MCF 10A (cell line): ENCODE measurements at places on chromosomes 12 and 14. TPM values are rescaled to one million over a fixed set of nuclear protein-coding genes. Genes with fewer than 3 reads are reported as not detected.

PKP2 gene
- 58.5 and 88.0 TPM in 2 replicates for total RNA-seq

GRCh38 chr14:90255871-90256270 lies 482 bp upstream of the PSMC1 start:
- no peak for DNase-seq

RBP5 gene
- not detected in 2 replicates for total RNA-seq

DNA sequence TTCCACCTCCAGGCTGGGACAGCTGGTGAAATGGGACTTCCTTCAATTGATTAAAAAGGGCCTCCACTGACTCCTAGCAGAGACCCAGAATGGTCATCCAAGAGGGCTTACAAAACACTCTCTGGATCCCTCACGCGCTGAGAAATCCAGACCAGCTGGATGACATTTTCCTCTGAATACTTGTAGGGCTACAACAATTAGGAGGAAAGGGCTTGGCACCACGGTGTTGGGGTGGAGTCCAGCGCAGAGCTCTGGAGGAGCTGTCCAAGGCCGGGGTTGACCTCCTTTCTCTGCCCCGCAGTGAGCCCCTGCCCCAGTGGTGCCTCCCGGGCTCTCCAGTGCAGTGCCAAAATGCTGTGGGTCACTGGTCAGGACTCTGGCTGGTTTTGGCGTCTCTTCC lies 189.0 kb upstream of the CCND2 start:
- no peak for DNase-seq

GRCh38 chr14:24673059-24673458 lies 39.1 kb upstream of the GZMB start:
- no peak for DNase-seq

DNA sequence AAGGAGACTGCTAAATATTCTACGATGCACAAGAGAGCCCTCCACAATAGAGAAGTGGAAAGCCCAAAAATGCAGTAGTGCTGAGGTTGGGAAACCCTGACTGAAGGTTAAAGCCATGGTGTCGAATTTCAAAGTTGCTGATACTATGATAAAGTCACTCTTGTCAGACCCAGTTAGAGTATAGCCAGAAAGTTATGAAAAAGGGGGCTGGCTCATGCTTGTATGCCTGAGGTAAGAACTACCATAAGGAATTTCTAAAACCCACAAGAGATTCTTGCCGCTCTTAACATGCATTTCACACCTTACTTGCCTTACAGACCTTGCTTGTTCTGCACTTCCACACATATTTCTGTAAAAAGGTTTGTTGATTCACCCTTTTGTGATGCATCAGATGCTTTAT lies 184.6 kb downstream of the SLC6A15 start:
- DNase-seq, result peak; percentile 26

DNA sequence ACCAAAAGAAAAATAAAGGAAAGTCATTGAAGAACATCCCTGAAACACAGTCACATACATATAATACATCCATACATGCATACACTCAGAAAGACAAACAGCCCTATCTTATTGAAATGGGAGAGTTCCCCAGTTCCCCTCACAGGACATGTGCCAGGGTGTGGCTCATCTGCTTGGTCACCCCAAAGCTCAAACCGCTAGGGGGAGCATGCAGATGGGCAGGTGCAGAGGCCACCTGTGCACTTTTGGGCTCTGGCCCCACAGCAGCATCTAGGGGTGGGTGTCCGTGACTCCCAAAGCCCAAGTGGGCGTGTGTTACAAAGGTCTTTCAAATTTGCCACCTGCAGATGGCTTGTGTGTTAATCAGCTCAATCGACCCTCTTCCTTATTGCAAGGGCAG lies 75.2 kb downstream of the CMAS start:
- DNase-seq, result peak; percentile 51

LTBR gene
- total RNA-seq, result 158 and 169 TPM in 2 replicates

SLC38A4 gene
- total RNA-seq, result 0.12 TPM in 1 of 2 replicates, not detected in the other

DNA sequence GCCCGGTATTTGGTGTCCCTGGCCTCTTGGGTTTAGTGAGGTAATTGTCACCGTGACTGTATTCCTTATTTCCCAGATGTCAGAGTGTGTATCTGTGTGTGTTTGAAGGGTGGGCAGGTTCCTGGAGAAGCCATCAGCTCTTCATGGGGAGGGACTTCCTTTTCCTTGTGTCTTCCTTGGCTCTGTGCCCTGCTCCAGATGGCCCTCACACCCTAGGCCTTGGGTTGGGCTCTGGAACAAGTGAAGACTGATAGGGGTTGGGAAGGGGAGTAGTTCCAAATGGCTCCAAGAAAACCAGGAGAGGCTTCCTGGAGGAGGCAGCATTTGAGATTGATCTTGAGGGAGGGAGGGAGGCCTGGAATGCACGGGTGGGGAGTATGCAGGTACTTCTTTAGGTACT lies 43.8 kb upstream of the PRIMA1 start:
- no peak for DNase-seq

- no peak for DNase-seq
These were observed 33.0 kb downstream of the RDH12 start for GRCh38 chr14:67734675-67735074.

DNA sequence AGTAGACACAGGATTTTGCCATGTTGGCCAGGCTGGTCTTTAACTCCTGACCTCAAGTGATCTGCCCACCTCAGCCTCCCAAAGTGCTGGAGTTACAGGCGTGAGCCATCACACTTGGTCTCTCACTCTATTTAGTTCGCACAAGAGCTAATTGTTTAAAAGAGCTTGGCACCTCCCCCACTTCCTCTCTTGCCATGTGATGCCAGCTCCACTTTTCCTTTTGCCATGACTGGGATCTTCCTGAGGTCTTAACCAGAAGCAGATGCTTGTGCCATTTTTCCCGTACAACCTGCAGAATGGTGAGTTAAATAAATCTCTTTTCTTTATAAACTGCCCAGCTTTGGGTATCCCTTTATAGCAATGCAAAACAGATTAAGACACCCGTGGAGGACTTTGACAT lies 200.1 kb upstream of the FRMD6 start:
- no peak for DNase-seq

SLC17A8 gene
- not detected in 2 replicates for total RNA-seq

PROX2 gene
- total RNA-seq, result not detected in 2 replicates

DNA sequence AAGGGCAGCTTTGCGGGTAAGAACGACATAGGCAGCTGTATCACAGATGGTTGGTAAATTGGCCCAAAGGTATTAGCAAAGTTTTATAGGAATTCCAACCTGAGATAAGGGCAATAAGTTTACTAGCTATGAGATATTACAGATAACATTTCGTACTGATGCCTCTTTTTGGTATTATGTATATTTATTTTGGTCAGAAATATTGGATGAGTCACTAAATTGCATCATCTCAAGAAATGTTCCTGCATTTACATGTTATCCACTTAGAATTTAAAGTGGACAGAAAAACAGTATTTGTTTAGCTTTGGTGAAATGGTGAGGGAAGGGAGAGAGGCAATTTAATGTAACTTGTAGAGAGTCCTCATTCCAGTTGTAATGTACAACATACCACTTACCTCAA lies 65.1 kb upstream of the PZP start:
- DNase-seq, result peak; percentile 51

- DNase-seq, result no peak
These were observed 14.8 kb upstream of the RIC8B start for GRCh38 chr12:106759526-106760183.

GRCh38 chr12:58995666-58996363 lies 75.5 kb upstream of the LRIG3 start:
- DNase-seq, result no peak

GRCh38 chr14:101406921-101407320 lies 154.4 kb upstream of the DIO3 start:
- no peak for DNase-seq

DNA sequence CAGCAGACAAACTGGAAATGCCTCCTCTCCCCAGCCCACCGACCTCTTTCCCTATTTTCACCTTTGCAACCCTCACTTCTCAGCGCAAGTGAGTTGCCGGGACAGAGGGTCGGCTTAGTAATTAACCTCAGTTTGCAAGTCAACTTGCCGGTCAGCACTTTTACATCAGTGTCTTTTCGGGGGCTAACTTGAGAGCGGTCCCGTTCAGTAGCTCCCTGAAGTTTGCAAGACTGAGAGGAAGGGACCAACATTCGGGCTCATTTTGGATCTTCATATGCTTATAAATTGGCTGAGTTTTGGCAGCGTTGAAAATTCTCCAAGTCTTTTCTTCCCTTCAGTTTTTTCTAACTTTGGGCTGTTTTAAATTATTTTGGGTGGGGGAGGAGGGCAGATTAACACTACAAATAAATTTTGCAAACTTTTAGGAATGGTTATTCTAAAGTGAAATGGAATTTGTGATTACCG lies 846 bp downstream of the BRMS1L start:
- no peak for DNase-seq

WDHD1 gene
- total RNA-seq, result 5.8 and 6.5 TPM in 2 replicates

SCFD1 gene
- 113 and 126 TPM in 2 replicates for total RNA-seq

- DNase-seq, result no peak
These were observed 38.6 kb downstream of the SYNE2 start for GRCh38 chr14:63891148-63891975.

DNA sequence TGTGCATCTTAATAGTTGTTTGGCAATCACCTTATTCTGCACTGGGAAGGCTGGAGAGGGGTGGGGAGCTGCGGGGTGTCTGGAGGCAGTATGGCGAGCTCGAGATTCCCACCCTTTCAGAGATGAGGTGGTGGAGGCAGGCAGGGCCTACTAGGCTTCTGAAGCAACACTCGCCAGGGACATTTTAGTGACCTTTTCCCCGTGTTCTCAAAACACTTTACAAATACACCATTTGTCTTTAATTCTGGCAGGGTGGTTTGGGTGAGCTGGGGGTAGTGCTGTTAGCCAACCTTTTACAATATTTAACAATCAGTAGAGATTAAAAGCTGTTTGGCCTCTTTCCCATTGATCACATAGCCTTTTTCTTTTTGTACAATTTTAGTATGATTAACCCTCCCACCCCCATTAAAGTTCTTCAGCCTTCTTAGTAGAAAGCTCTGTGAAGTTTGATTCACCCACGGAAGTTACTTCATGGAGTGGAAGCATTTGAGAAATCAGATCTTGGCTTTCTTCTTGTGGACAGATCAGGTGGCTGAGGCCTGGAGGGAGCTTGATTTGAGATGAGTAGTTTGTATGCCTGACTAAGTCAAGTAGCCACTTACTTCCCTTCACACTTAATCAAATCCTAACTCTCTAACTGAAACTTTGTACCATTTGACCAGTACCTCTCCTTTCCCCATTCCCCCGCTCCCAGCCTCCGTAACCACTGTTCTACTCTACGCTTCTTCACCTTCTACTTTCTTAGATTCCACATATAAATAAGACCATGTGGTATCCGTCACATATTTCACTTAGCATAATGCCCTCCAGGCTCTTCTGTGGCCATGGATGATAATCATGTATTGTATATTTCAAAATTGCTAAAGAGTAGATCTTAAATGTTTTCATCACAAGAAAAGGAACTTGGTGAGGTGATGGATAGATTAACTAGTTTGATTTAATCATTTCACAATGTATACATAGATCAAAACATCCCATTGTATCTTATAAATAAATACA lies 41.0 kb downstream of the TRAF3 start:
- no peak for DNase-seq

GRCh38 chr12:89544681-89545184 lies 18.9 kb upstream of the POC1B start:
- DNase-seq, result peak; percentile 61

DNA sequence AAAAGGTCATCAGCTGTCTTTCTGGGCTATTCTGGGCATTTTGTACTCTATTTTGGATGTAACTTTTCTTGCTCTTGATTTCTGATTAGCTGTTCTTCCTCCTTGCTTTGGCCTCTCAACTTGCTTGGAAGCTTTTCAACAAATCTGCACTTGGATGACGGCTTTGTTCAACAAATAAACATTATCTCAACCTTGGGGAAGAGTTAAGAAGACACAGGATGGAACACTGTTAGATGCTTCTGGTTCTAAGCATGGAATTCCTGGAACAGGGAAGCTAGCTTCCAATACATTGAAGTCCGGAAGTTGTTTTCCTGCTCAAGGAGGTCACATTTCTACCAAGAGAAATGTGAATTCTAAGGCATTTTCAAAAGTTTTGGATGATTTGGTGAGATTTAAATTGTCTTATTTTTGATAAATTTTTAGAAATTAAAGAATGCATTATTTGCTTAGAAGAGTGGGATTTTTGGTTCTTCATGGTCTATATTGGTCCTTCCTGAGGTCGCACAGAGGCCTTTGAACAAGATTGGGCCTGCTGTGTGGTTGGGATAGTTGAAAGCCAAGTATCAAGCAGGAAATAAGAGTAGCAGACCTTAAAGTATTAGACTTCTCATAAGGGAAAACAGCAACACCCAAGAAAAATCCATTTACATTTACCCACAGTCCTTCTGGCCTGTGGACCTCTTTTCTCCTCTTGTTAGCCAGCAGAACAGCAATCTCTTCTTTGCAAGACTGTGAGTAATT lies 59.2 kb downstream of the PPFIBP1 start:
- DNase-seq, result no peak

DNA sequence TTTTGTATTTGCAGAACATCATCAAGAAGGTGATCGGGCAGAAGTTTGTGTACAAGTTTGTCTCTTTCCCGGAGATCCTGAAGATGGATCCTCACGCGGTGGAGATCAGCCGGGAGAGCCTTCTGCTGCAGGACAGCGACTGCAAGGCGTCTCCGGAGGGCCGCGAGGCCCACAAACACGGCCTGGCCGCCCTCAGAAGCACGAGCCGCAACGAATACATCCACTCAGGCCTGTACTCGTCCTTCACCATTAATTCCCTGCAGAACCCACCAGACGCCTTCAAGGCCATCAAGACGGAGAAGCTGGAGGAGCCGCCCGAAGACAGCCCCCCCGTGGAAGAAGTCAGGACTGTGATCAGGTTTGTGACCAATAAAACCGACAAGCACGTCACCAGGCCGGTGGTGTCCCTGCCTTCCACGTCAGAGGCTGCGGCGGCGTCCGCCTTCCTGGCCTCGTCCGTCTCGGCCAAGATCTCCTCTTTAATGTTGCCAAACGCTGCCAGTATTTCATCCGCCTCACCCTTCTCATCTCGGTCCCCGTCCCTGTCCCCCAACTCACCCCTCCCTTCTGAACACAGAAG lies 52.8 kb downstream of the ELK3 start:
- DNase-seq, result no peak

NFATC4 gene
- total RNA-seq, result 0.23 and 1.7 TPM in 2 replicates

- peak; percentile 24 for DNase-seq
These were observed 1.4 kb downstream of the SYNE3 start for GRCh38 chr14:95515080-95515489.

SIX4 gene
- total RNA-seq, result 12.9 and 13.6 TPM in 2 replicates

NAB2 gene
- total RNA-seq, result 25.8 and 30.6 TPM in 2 replicates

PTGDR gene
- total RNA-seq, result not detected in 2 replicates

- DNase-seq, result peak; percentile 63
These were observed 30.0 kb downstream of the SLC38A2 start for GRCh38 chr12:46342562-46343033.

MYH7 gene
- not detected in 2 replicates for total RNA-seq

- no peak for DNase-seq
These were observed 17.1 kb upstream of the SERPINA1 start for GRCh38 chr14:94405486-94405885.

- peak; percentile 53 for DNase-seq
These were observed 119.9 kb downstream of the DENND5B start for GRCh38 chr12:31471051-31471450.

FAM181A gene
- total RNA-seq, result not detected in 2 replicates

METTL17 gene
- 62.4 and 70.2 TPM in 2 replicates for total RNA-seq
